ENCODE measurements at places on chromosomes 12 and 14. TPM values are rescaled to one million over a fixed set of nuclear protein-coding genes. Genes with fewer than 3 reads are reported as not detected.

DNA sequence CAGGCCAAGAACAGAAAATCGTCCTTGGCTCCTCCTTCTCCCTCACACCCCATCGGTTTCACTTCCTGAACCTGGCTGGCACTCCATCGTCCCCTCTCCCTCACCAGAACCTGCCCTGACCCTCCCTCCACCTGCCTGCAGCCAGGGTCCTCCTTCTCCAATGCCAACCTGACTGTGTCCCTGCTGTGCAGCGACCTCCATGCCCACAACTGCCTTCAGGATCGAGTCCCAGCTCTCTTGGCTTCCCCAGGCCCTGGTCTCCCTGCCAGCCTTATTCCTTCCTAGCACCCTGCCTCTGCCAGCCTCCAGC lies 19.8 kb downstream of the HVCN1 start:
- DNase-seq = peak; percentile 64

GRCh38 chr12:104351057-104351983 lies 47.8 kb downstream of the EID3 start:
- DNase-seq = no peak

The JDP2 gene
- 45.7 TPM for total RNA-seq

The MCRS1 gene
- total RNA-seq = 65.4 TPM

GRCh38 chr12:90922145-90922627 lies 32.8 kb downstream of the CCER1 start:
- no peak for DNase-seq

GRCh38 chr12:77816196-77816595 lies 14.5 kb upstream of the NAV3 start:
- no peak for DNase-seq

DNA sequence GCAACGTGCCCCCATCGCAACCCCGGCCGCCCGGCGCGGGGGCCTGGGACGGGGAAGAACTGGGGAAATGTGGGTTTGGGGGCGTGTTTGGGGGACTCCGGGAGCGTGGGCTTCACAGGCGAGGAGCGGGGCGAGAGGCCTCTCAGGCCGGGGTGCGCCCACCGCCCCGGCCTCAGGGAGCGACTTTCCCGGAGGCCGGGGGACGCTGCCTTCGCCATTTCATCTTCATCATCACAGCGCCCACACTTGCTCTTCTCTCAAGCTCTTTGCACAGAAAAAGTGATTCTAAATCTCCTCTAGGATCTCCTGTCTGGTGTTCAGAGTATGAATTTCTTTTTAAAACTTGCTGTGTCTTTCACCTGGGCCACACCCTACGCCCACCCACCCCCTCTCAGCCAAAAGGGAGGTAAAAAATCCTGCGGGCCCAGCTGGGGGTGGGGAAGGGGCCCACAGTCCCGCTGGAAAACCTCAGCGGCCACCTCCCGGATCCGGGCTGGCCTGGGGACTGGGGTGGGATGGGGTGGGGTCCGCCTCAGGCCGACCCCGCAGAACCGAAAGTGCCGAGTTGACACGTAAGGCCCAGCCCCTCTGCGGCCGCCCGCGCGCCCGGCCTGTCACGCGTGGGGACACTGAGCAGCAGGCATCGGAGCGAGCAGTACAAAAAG lies 7.4 kb downstream of the CDKN1B start:
- DNase-seq = peak; percentile 50

DNA sequence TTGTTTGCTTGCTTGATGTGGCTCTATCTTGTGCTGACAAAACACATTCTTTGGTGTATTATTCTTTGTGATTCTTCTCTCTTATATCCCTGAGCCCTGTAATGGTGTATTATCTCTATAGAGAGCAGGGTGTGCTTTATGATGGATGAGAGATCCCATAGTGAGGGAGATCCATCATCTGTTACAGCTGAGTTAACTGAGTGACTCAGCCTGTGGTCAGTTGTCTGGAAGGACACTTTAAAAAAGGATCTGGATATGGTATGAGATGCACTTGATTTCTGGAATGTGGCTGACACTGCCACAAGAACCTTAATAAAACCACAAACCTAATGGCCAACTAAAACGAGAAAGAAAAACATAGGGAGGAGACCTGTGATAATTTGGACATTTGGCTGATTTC lies 461.4 kb upstream of the SYT1 start:
- no peak for DNase-seq

The TMPRSS12 gene
- not detected for total RNA-seq

GRCh38 chr14:69468949-69469348 lies 15.6 kb upstream of the PLEKHD1 start:
- DNase-seq = no peak

The PTGDR gene
- not detected for total RNA-seq

- no peak for DNase-seq
Observed at GRCh38 chr12:32860192-32860591, 36.4 kb downstream of the PKP2 start.

The TMPO gene
- total RNA-seq = 389 TPM

GRCh38 chr12:118190266-118190665 lies 54.3 kb downstream of the PEBP1 start:
- no peak for DNase-seq

DNA sequence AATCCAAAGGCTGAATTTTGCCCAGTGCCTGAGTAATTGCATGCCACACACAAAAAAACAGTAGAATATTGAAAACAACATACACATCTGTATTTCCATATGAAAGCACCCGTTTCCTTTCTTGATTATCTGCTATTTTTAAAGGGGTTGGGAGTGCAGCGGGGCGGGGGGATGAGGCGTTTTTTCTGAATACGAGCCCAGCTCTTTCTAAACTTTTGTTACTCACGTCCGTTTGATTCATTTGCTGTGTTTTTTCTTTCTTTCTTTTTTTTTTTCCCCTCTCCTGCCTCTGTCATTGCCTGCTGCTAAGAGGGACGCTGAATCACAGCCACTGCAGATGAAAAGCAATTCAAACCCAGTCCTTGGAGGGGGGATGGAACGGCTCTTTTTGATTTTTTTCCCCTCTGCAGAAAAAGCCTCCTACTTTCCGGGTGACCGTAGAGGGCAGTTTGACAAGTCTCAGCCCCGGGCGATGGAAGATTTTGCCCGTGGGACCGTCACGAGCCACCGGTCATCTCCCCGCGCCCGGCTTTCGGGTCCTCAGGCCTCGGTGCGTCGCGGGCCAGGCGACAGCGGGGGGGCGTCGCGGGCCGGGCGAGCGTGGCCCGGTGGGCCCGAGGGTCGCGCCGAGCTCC lies 572 bp upstream of the RASSF8 start:
- DNase-seq = no peak

The CNOT2 gene
- total RNA-seq = 109 TPM

- peak; percentile 38 for DNase-seq
Observed at GRCh38 chr12:66235626-66236281, 46.7 kb downstream of the IRAK3 start.

- peak; percentile 92 for DNase-seq
Observed at GRCh38 chr14:55051423-55052268, at the start of gene MAPK1IP1L. MAPK1IP1L (plus strand) TSS chr14:55051647; CDS start chr14:55061684, 10,037 bp downstream.

GRCh38 chr14:101823066-101823465 lies 61.6 kb downstream of the PPP2R5C start:
- DNase-seq = no peak

- no peak for DNase-seq
Observed at GRCh38 chr12:91100906-91101305, 10.4 kb downstream of the LUM start.

- DNase-seq = no peak
Observed at GRCh38 chr14:99191395-99192027, 80.5 kb downstream of the BCL11B start.

The PRMT5 gene
- total RNA-seq = 124 TPM

DNA sequence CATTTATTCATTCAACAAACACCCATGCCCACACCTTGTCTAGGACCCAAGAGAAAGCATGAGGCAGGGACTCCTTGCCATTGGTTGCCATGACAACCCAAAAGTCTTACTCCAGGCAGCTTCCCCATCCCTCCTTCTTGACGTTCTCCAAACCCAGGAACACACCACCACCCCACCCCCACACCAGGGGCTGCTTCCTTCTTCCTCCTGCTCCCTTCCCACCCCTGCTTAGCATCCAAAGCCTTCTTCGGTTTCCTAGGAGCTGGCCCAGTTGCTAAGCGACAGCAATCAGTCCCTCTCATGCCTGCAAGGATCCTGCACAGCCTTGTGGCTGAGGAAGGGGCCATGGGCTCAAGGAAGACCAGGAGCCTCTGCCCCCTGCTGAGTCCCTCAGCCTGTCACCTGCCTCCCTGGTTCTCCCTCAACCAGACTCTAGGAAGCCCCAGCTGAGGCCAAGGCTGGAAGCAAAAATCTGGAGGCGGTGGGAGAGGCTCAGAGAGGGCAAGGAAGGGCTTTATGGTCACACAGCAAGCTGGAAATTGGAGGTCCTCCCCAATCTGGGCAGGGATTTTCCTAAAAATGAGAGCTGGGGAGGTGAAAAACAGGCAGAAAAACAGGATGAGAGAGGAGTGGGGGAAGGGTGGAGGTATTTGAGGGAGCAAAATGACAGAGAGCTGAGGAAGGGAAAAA lies 15.4 kb downstream of the RASAL1 start:
- no peak for DNase-seq

GRCh38 chr14:32382704-32383103 lies 53.6 kb downstream of the AKAP6 start:
- no peak for DNase-seq

- DNase-seq = no peak
Observed at GRCh38 chr14:64562436-64562835, 12.7 kb downstream of the PPP1R36 start.

The ADCY6 gene
- not detected for total RNA-seq

DNA sequence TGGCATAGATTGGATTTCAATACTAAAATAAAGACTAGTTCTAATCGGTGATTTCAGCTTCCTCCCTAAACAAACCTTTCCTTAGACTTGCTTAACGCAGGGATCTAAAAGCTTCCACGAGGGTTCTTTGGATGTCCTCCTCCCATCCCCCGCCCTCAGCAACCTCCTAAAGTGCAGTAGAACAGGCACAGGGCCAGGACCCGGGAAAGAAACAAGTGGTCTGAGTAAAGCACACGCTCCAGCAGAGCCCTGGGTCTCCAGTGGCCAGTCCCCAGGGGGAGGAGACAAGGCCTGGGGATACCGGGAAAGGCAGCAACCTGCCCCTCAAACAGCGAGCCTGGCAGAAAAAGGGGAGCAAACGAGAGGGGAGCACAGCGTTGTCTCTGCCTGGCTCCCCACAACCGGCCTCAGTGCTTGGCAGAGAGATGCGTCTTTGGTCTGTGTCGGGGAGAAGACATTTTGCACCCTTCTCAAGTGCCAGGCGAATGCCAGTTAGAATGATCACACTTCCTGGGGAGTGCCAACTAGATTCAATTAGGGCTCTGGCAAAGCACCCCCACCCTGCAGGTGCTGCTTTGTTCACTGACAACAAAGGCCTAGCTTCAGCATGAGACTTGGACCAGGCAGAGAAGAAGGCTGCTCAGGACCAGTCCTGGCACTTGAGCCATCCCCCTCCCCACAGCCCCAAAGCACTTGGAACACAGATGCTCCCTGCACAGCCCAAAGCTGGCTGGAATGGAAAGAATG lies 17.1 kb upstream of the SLC6A12 start:
- DNase-seq = no peak

- DNase-seq = no peak
Observed at GRCh38 chr14:41000350-41000749, 606.3 kb upstream of the LRFN5 start.
